ENCODE measurements at places on chromosomes 2 and 18.
A peak's percentile ranks its signal among the peaks of the same experiment; 100 is the strongest.

DNA sequence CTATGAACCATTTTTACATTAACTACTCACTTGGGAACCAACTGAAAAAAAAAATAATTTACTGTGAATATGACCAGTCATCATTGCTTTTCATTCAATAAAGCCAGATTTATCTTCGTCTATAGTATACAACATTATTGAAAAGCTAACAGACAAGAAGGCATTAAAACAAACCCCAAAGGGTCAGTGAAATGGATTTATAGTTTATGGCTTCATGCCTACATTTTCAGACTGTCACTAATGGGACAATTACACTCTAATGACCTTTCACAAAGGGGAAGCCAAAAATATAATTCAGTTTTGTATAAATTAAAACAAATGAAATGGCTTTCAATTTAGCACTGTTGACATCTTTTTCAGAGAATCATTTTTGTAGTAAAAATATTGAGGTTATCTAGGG is 169.1 kb downstream of the DSEL start:
- no peak for DNase-seq

DNA sequence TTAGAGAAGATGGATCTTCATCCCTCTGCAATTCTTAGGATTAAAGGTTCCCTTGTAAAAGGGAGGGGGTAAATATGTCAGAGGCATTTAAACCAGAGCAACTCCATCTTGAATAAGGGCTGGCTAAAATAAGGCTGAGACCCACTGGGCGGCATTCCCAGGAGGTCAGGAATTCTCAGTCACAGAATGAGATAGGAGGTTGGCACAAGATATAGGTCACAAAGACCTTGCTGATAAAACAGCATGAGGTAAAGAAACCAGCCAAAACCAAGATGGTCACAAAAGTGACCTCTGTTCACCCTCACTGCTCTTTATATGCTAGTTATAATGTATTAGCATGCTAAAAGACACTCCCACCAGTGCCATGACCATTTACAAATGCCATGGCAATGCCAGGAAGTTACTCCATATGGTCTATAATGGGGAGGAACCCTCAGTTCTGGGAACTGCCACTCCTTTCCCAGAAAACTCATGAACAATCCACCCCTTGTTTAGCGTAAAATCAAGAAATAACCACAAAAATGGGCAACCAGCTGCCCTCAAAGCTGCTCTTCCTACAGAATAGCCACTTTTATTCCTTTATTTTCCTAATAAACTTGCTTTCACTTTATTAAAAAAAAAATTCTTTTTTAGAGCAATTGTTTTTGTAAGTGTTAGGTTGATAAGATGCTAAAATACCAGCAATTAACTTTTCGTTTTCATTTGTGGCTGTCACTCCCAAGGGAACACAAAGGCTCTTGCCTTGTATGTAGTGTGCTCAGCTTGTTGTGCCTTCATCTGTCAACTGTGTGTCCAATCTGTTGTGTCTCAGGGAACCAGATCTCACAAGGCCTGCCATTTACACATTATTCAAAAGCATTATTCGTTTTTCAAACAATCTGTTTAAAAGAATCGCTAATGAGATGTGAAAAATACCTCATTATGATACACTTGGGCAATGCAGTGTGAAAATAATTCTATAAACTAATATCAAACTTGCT is 205.2 kb upstream of the RGPD4 start:
- DNase-seq = no peak

- DNase-seq = no peak
Measured at GRCh38 chr2:8797682-8798081, 39.7 kb downstream of the KIDINS220 start.

DNA sequence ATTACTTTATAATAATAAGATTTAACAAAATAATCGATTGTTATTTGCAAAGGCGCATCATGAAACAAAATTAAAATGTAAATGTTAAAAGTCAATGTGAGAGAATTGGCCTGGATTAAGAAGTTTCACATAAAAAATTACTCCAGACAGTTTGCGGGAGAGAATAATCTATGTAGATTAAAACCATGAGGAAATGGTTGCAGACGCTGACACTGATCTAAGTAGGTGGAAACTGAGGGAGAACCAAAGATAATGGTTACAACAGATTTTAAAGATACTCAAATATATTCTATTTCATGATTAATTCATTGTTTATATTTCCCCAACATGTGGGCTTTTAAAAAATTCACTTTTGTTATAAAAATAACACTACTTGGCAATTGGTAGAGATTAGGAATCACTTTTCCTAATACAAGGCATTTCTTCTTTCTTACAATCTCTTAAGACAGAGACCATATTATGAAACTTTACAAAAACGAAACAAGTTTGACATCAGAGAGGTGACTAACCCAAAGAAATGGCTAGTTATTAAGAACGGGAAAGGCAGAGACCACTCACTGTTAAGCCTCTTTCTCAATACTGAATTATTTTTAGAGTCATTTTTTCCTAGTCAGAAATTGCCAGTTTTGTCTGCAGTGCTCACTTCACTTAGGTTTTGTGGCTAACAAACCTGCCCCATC is 1.6 kb downstream of the KANSL1L start:
- peak; percentile 6 for DNase-seq

GRCh38 chr2:107313316-107313715 is 427.3 kb upstream of the ST6GAL2 start:
- DNase-seq = no peak

DNA sequence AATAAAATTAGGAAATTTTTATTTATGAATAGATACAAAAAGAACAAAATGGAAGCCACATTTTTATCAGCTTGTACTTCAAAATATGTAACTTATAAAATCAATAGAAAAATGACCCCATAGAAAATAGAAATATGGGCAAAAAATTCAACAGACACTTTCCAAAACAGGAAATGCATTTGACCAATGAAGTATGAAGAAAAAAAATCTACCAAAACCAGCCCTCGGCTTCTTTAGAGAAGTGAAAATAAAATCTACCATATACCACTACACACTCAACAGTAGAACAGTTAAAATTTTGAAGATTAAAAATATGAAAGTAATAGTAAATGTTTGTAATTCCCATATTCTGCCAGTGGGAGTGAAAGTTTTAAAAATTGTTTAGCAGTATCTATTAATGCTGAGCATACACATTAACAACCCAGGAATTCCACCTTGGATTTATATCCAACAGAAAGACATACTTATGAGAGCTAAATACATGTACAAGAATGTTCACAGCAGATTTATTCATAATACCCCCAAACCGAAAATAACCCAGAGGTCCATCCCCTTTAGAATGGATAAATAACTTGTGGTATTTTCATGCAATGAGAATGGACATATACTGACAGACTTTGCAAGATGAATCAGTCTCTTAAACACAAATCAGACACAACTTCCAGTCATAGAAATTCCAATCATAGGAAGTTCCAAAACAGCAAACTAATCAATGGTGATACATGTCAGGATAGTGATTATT is 318.0 kb downstream of the FIGN start:
- DNase-seq = peak; percentile 45

DNA sequence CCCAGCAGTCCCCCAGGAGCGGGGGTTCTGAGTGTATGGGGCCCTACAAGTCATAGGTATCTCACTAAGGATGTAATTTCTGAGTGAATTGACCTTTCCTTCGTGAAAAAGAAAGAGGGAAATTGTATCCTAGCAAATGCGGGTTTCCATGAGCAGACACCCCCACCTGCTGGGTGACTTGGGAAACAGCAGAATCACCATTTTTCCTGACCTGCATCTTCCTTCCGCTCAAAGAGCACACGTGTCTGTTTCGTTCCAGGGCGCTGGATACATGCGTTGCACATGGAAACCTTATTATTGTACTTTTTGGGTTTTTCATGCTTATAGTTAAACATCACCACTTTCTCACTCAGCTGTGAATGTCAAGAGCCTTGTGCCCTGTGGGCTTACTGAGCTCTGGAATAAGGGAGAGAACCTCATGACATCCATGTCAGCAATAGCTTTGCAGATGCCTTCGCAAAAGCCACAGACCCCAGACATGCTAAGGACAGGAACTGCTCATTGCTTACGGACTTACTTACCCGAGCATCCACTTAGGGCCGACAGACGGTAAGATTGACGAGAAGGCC is 132.8 kb downstream of the TPO start:
- DNase-seq = peak; percentile 36

- DNase-seq = no peak
Measured at GRCh38 chr2:215750763-215751162, 262.6 kb downstream of the MREG start.

DNA sequence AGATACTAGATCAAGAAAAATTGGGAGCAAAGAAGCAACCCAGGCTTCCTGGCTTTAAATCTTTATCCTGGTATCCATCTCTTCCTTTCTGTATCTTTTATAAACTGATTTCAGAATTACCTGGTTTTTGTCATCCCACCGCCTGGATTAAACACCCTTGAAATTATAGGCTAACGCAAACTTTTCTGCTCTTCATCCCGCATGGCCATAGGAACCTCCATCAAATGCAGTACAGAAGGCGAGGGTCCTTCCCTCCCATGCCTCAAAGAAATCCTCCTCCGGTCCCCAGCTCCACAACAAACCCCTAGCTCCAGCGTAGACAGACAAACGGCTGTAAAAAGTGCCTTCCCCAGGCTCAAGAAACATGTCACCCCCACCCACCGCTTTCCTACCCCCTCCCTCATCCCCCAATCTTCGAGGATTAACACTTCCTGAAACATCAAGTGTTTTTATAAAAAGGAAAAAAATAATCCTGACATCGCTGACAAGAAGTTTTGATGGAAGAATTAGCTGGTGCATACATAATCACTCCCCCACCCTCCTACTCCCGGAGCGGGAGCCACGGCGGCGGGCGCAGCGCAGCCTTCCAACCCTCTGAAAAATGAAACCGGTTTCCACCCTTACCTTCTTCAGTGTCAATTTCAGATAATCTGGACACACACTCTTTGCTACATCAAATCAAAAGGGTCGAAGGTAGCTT is 7.6 kb downstream of the DLX1 start:
- no peak for DNase-seq

DNA sequence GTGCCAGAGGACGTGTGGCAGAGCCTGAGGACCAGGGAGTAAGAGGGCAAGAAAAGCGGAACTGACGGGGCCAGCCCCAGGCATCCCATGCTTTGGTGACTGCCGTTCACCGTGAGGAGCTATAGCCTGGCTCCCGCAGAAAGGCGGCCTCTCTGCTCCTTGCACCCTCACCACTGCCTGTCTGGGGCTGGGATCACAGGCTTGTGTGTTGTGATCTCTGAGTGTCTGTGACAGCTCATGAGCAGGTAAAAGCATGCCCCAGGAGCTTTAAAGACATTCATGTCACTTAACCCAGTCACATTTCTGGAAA is 266.8 kb upstream of the RAB6C start:
- no peak for DNase-seq

DNA sequence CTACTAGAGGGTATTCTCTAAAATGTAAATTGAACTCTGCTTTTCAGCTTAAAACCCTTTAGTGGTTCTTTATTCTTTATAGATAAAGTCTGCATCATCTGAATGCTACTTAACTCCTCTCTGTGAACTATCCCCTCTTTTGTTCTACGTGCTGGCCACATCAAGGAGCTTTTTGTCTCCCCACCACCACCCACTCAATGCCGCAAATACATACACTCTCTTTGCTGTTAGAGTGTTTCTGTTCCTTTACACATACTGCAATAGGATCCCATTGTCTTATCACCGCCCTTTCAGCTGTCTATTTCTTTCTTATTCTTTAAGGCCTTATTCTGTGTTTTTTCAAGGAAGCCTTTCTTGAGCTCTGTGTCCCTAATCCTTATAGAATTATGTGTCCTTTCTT is 83.3 kb downstream of the EML4 start:
- no peak for DNase-seq

- DNase-seq = no peak
Measured at GRCh38 chr2:23452853-23453420, 68.0 kb downstream of the KLHL29 start.

DNA sequence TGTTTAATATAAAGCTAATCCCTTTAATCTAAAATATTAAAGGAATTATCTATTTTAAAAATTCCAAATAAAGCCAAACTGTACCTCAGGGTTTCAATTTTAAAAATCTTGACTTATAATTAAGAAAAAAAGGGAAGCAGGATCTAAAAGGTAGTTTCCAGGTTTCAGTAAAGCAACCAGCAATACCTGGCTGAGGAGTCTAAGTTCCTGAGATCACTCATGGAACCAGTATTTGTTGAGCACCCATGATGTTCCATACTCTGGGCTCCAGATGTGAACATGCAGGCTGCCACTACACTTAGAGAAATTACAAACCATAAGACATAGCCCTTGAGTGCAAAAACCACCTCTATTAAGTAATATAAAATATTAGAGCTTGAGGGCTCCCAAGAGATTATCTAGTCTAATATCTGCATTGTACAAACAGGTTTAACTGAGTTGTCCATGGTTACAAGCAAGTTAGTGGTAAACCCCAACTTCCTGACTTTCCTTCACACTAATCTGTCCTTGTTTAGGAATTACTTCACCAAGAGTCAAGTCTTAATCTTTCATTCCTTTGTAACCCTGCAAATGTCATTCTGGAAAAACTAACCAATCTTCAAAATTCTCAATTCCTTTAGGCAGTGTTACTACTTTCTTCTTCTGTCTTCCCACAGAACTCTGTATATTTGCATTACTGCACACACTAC is 49.2 kb downstream of the CLASP1 start:
- no peak for DNase-seq

- DNase-seq = peak; percentile 17
Measured at GRCh38 chr2:238098901-238099713, 1.0 kb upstream of the ESPNL start.

GRCh38 chr2:62306751-62307468 is 111.0 kb downstream of the B3GNT2 start:
- peak; percentile 28 for DNase-seq

GRCh38 chr18:55419132-55419946 is 168.7 kb downstream of the TCF4 start:
- DNase-seq = no peak

GRCh38 chr18:22427822-22428549 is 10.3 kb upstream of the CTAGE1 start:
- no peak for DNase-seq

GRCh38 chr2:169485650-169486138 is 6.4 kb downstream of the BBS5 start:
- no peak for DNase-seq

- DNase-seq = no peak
Measured at GRCh38 chr18:32278177-32278799, 88.4 kb downstream of the MEP1B start.

DNA sequence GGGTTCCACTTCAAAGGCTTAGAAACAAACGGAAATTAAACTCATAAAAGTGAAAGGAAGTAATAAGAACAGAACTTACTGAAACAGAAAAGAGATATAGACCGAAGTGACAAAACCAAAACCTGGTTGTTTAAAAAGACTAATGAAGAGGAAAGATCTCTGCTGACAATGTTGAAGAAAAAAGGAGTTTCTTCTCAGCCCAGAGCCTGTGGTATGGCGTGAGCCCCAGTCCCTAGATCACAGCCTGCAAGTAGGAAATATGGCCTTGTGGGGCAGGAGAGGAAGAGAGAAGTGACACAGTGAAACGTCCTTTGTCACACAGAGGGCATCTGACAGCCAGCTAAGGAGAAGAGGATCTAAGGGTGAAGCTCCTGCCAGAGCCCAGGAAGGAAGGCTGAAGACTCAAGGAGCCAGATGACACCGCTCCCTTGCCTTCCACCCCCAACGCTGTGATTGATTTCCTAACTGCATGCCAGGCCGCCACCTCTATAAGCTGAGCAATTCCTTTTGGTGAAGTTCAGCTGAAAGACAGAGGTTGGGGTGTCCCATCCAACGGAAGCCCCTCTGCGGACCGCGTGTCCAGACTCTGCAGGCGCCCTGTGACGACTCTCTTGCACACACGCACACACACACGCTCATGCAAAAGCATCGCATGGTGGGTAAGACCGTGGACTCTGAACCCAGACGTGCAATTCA is 141.1 kb downstream of the HDAC4 start:
- DNase-seq = peak; percentile 11

- DNase-seq = peak; percentile 12
Measured at GRCh38 chr2:100321866-100322820, at the start of gene LONRF2. Gene LONRF2, minus strand, starts transcription at chr2:100322501. Its CDS starts 408 bp downstream, at chr2:100322093.

- no peak for DNase-seq
Measured at GRCh38 chr2:136055929-136056688, 61.8 kb downstream of the CXCR4 start.
